ENCODE measurements at places on chromosomes 13 and 19.

GRCh38 chr19:2582984-2583956 lies 107.3 kb downstream of the GADD45B start:
- no peak for DNase-seq

DNA sequence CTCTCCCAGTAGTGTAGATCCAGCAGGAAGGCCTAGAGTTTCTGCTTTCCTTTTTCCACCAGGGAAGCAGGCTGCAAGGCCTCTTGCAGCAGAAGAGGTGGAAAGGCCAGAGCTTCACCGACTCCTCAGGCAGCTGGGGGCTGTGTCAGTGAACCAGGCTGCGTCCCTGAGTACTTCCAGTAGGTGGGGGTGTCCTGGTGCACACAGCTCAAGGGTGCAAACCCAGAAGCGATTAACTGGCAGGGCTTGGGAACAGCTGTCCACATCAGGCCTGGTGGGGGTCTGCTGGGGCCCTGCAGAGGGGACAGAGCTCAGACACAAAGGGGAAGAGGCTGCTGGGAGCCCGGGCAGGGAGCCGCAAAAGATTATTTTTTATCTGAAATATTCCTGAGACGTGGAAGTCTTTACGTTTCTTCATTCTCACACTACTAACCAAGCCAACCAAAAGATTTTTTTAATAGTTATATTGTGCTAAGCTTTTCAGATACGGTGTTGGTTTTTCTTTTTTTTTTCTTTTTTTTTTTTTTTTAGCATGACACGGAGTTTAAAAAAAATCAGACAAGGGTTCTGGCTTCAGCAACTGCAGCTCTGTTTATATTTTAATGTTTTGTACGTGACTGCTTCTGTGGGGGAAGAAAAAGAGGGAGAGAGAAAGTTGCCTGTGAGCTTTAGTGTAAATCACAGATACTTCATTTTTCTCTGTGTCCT lies 11.0 kb downstream of the TSHZ3 start:
- DNase-seq = peak; percentile 57

DNA sequence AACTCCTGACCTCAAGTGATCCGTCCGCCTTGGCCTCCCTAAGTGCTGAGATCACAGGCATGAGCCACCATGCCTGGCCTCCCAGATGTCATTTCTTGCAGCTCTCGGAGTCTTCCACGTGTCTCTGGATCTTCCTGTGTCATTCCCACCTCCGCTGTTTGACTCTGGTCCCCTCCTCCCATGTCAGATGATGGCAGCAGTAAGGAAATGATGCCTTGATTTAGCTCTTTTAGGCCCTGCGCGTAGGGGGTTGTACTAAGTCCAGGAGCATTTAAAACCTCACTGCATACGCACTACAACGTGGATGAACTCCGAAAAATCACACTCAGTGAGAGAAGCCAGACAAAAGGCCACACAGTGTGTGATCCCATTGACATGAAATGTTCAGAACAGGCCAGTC lies 113.1 kb downstream of the GNG7 start:
- no peak for DNase-seq

DNA sequence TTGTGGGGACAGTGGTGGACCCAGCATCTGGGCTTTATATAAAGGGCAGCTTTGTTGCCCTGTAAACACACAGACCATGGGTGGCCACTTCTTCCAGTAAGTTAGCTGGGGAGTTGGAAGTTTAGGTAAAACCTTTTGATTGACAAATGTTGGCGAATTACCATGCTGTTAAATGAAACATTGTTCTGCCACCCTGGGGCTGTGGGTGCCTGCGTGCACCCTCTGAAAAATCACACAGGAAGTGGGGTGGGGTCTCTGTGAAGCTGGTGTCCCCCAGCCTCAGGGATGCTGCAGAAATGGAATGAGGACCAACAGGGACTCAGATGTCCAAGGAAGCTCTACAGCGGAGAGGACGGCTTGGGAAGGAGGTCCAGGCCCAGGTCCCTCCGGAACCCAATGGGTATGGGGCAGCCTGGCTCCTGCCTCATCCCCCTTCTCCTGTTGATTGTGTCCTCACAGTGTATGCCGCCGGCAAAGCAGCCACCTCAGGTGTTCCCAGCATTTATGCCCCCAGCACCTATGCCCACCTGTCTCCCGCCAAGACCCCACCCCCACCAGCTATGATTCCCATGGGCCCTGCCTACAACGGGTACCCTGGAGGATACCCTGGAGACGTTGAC lies 2.8 kb upstream of the USF2 start:
- no peak for DNase-seq

GRCh38 chr13:38210928-38211596 lies 138.6 kb upstream of the UFM1 start:
- DNase-seq = no peak

DNA sequence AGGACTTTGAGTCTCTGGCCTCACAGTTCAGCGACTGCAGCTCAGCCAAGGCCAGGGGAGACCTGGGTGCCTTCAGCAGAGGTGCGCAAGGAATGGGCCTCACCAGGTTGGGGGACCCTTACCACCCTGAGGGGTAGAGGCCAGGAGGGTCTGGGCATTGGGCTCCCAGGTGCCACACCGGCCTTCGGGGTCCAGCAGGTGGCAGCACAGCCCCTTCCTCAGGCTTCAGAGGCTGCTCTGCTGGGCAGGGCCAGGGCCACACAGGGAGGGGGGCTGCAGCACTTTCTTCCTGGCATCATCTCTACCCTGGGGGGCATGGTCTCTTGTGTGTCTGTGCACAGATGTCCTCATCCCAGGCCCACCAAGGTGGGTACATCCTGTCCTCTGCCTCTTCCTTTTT lies 12.9 kb downstream of the PIN1 start:
- DNase-seq = no peak

DNA sequence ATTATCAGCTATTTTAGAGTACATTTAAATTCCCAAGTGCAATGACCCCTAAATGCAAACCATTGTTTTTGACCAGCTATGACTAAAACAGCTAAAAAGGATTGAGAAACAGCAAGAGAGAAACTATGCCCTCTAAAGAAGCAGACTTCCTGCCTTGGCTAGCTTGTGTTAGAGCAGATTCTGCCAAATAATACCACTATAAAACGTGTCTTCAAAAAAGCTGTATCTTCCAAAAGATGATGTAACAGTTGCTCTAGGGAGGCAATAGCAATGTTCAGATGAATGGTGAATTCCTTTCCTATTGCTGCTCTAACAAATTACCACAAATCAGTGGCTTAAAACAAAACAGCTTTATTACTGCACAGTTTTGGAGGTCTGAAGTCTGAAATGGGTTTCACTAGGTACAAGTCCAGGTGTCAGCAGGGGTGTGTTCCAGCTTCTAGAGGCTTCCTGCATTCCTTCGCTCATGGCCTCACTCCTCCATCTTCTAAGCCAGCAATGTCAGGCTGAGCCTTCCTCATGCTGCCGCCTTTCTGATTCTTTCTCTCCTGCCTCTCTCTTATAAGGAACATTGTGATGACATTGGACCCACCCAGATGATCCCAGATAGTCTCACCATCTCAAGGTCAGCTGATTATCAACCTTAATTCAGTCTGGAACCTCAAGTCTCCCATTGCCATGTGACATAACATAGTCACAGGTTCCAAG lies 84.5 kb downstream of the LRRC63 start:
- no peak for DNase-seq

GRCh38 chr13:55467476-55467875 lies 1673.2 kb upstream of the PRR20A start:
- DNase-seq = no peak

DNA sequence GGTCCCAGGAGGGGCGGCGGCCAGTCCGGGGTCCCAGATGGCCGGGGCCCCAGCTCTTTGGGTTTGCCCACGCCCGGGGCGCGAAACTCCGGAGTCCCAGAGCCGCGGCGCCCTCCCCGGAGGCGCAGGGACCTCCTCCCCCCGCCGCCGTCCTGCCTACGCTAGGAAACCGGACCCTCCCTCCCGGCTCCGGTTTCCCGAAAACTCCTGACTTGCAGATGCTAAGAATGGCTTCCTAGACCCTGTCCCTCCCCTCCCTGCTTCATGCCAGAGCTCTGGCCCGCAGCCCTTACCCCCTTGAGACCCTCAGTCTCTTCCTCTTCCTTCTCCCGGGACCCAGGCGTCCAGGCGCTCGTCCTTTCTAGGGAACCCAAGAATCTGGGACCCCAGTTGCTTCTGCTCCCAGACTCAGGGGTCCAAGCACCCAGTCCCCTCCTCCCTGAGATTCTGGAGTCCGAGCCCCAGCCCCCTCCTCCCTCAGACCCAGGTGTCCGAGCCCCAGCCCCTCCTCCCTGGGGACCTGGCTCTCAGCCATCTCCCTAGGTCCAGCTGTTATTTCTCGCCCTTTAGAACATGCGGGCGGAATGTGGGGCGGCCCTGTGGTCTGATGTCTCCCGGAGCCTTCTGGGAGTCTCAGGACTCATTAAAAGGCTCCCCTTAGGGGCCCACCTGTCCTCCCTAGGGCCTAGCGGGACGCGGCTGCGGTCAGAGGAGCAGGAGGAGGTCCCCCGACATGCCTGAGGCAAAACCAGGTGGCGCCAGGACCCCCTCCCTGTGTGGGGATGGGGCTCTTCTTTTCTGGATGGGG lies at the start of gene MYBPC2:
MYBPC2 (plus strand) TSS at position 672 of the 808 bp plus-strand sequence; CDS start at position 734, 62 bp downstream.
- no peak for DNase-seq

- no peak for DNase-seq
These were observed 17.1 kb downstream of the KDM4B start for GRCh38 chr19:4986056-4986455.

DNA sequence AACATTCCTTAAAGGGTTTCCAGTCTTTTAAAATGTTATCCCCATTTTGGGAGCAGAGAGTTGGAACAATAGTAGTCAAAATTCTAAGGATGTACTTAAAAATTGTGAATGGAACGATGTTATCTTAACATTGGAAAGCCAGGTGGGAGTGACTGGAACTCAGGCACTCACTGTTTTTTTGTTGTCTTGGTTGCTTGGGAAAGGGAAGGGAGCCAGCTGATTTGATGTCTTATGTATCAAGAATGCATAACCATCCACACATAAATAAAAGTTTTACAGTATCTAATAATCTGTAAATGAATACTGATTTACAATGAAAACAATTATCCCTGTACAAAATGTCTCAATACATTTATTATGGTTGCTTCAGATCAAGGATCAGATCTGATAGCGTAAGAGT lies 88.7 kb downstream of the SLC10A2 start:
- DNase-seq = no peak

- DNase-seq = no peak
These were observed 732.8 kb upstream of the SLC10A2 start for GRCh38 chr13:103799028-103799427.

DNA sequence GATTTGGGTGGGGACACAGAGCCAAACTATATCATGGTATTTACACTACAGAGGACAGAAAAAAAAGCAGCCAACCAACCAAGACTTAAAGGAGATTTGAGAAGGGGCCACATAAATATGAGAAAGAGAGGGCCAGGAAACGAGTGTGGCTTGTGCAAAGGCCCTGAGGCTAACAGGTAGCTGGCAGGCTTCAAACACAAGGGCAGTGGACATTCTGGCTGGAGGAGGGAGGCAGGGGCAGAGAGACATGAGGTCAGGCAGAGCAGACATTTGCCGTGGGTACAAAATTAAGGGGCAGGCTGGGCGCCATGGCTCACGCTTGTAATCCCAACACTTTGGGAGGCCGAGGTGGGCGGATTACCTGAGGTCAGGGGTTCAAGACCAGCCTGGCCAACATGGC lies 278.7 kb downstream of the FOXO1 start:
- DNase-seq = no peak

DNA sequence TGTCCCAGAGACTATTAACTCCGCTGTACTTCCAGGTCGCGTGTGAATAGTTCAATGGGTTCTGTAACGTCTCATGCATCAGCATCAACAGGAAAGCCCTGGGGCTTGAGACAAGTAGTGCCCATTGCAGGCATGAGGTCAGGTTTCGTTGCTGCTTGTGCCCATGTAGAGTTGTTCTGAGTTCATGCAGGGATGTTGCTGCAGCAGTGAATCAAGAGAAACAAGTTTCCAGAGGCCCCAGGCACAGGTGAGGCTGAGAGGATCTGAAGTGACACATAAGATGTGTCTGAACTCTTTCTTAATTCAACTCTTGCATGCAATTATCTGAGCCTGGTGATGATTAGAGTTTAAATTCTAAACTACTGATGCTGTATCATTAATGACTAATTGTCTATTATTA lies 8.6 kb upstream of the ZNF283 start:
- no peak for DNase-seq

GRCh38 chr13:46665633-46666482 lies 112.9 kb downstream of the LRCH1 start:
- DNase-seq = no peak

DNA sequence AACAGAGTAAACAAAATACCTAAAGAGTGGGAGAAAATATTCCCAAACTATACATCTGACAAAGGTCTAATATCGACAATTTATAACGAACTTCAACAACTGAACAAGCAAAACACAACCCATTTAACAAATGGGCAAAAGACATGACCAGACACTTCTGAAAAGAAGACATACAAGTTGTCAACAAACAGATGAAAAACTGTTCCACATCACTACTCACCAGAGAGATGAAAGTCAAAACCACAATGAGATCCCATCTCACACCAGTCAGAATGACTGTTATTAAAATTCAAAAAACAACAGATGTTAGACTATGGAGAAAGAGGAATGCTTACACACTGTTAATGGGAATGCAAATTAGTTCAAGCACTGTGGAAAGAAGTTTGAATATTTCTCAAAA lies 233.8 kb upstream of the EDNRB start:
- no peak for DNase-seq

Measured in heart left ventricle (tissue), 16 donors.